Occipital lobe (tissue), 3 donors: ENCODE measurements at places on chromosomes 3 and 15. TPM values are rescaled to one million over a fixed set of nuclear protein-coding genes. Genes with fewer than 3 reads are reported as not detected.

DNA sequence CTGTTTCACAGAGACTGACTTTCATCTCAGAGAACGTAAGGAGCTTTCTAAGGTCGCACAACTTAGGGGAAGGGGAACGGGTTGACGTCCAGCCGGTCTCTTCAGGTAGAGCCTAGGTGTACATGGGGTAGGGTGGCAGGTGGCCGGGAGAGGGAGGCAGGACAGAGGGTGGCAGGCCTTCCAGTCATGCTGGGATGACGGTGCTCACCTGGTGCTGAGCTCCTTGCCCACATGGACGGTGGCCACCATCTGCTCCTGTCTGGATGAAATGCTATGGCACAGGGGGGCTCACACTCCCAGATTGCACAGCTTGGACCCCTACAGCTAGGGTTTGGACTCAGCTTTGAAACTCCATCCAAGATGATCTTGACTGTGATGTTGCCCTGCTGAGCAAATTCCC lies 144.5 kb downstream of the ATP10A start:
- no peak for DNase-seq

DNA sequence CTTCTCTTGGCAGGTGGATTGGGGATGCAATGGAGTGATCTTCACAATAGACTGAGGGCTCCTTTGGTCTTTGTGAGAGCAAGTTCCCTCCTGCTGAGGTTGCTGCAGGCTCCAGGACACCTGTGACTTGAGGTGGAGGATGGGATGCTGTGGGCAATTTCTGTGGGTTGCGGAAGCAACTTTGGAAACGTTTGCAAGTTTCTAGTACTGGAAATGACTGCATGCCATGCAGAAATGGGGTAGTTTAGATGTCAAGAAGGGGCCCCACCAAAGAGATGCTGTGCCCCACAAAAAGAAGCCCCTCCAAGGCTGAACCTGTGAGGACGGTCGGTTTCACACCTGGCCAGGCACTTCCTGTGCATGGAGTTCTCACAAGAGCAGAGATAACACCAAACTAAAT lies 80.4 kb upstream of the XCR1 start:
- DNase-seq = no peak

GRCh38 chr15:99121207-99121606 lies 16.3 kb downstream of the SYNM start:
- no peak for DNase-seq

- DNase-seq = no peak
Measured at GRCh38 chr15:63677778-63678177, 80.6 kb downstream of the FBXL22 start.

DNA sequence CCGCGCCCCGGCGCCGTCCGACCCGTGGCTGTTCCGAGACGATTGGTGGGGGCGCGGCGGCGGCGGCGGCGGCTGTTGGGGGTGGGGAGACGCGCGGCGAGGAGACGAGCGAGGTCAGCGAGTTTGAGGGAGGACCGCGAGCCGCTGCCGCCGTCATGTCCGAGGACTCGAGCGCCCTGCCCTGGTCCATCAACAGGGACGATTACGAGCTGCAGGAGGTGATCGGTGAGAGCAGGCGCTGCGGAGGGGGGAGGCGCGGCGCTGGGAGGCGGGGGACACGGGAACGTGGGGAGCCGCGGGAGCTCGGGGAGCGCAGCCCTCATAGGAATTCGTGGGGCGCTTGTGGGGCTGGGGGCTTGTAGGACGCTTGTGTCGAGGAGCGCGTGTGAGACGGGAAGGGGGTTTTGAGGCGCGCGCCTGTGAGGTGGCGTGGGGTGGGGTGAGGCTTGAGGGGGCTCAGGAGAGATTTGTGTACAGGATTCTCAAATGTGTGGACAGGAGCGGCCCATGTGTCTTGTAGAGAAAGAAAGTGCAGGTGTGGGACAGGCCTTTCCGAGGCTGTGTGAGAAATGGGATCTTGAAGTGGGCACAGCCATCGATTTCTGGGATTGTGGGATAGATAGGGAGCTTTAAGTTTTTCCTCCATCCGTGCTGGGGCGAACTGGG lies 518 bp downstream of the OXSR1 start:
- peak; percentile 40 for DNase-seq

- DNase-seq = no peak
Measured at GRCh38 chr15:69298354-69298696, 387 bp upstream of the PAQR5 start.

GRCh38 chr3:72101494-72101893 lies 316.5 kb upstream of the PROK2 start:
- DNase-seq = no peak

DNA sequence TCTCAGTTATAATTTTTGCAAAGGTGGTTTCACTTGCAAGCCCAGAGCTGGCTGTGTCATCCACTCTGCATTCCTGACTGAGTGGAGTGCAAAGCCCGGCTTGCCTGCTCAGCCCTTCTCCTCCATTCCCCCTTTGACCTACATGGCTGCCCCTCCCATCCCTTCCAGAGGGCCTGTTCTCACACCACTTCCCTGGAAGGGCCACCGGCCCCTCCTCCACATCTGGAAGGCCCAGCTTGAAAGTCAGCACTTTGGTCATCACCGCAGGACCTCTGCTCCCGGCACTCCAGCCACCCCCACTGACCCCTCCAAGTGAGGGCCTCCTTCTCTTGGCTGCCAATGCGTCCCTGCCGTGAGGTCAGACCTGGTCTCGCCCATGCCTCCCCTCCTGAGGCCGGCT lies 74.1 kb upstream of the RNF7 start:
- DNase-seq = no peak

- no peak for DNase-seq
Measured at GRCh38 chr15:31396881-31397560, 70.4 kb downstream of the KLF13 start.

DNA sequence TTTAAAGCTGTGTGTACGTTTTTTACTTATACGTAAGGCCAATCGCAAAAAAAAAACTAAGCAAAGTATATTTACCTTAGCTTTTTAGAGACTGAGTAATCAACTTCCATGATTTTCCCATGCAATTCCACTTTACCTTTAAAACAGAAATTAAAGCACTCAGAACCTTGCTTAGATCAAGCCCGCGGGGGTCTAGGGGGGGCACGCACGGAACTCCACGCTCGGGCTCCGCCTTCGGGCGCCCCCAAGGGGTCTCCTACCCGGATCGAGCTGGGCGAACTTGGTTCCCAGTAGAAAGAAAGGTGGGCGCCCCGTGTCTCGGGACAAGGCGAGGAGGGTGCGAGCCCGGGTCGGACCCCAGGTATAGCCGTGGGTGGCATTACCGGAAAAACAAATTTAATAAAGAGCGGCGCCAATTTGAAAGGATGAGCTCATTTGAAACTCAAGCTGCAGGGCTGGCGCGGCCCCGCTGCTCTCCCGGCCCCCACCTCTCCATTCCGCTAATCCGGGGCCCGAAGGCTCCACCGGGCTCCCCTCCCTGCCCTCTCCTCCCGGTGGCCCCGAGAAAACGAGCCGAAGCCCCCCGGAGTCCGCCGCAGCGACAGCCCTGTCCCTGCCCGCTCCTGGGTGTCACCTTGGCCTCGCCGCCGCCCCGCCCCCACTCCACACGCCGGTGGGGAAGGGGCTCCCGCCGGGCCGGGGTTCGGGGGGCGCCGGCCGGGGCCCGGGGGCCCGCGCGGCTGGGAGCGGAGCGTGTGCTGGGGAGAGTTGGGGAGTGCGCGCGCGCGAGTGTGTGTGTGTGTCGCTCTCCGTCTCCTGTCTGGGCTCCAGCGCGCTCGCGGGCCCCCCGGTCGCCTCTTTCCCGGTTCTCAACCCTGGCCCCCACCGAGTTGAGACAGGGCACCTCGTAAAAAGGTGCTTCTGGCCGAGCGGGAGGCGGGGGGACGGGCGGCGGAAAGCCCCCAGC lies 1.5 kb downstream of the IGF2BP2 start:
- no peak for DNase-seq

MYL3 gene
- total RNA-seq = not detected

NANOGP8 gene
- not detected for total RNA-seq

GCSAM gene
- not detected for total RNA-seq

PYGO1 gene
- 44.0 TPM for total RNA-seq

ACTRT3 gene
- total RNA-seq = 3.3 TPM

CAMP gene
- total RNA-seq = not detected

NR1I2 gene
- total RNA-seq = 0.16 TPM

SMCO1 gene
- not detected for total RNA-seq
